T-helper 2 cell (primary cell): ENCODE measurements at places on chromosomes 2 and 18.

DNA sequence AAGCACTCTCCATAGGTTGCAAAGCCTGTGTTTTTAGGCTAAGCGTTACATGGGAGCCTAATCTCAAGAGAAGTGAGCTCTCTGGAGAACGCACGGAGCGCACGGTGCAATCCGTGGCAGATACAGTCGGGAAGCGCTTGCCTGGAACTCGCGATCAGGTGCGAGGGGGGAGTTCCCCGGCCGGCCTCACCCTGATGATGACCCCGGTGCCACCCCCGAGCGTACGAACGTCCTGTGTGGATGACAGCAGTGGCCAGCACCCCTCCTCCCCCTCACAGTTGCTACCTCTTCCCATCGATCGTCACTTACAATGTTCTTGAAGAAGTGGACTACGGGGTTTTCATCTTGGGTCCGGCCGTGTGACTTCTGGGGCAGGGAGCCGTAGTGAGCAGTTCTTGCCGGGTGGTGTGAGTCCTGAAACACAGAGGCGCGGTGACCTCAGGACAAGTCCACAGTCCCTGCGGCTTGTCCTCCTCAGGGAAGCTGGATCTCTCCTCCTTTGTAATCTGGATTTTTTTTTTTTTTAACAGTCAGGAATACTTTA is 142.9 kb downstream of the MBP start:
- no peak for DNase-seq

DNA sequence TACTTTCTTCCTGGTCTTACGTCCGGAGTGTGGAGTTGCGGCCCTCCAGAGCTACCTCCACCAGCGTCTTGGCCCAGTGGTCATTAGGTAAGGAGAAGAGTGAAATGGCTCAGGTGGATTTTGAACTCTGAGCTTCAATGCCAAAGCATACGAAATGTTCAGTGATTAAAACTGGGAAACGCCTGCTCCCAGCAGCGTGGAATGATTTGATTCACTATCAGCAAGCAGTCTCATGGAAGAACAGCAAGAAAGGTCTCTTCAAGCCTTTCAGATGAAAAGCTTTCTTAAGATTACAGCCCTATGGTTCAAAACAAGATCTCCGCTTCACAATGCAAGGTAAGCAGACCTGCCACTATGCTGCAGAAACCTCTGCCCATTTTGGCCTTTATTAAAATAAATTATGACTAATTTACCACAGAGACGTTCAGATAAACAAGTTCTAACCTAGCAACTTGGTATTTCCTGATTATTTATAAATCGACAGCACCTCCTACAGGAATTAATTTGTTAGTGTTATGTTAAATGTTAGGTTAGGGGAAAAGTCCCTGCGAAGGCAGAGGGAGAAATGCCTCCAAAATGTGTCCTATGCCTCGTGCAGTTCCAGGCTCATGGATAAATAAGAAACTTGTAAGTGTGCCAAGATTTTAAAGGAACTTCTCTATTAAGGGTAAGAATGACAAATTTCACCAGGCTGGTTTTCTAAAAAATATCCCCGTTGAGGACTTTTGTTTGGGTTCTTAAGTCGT is 10.1 kb downstream of the SP9 start:
- DNase-seq: no peak

- no peak for DNase-seq
Observed at GRCh38 chr2:74861531-74861930, 27.6 kb downstream of the HK2 start.

GRCh38 chr2:130790804-130791616 is 35.7 kb downstream of the AMER3 start:
- DNase-seq: no peak

GRCh38 chr2:217383620-217384019 is 523.8 kb upstream of the TNP1 start:
- no peak for DNase-seq

DNA sequence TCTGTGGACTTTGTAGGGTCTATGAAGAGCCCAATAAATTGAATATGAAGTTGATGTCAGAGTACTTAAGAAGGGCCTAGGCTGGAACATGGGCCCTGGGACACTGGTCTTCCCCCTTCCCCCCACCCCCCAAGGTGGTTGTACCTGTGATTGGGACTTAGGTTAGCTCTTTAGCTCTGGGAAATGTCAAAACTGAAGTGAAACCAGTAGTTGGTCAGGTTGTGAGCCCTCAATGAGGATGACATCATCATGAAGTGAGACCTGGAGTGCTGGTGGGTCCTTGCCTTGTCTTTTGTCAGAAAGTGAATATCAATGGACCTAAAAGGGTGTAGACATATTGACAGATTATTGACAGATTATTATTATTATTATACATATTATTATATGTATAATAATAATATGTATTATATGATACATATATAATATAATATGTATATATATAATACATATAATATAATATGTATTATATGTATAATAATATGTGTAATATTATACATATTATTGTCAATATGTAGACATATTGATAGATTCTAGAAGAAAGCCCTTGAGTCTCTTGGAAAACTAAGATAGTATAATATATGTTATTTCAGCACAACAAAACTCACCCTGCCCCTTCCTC is 5.4 kb downstream of the MARS2 start:
- DNase-seq: no peak
